ENCODE measurements at places on chromosomes 5 and 9. TPM values are rescaled to one million over a fixed set of nuclear protein-coding genes. Genes with fewer than 3 reads are reported as not detected.

The CDH6 gene
- total RNA-seq, result not detected

The TXNDC8 gene
- not detected for total RNA-seq

The HTR4 gene
- total RNA-seq, result not detected

The FAM78A gene
- 105 TPM for total RNA-seq

The SLIT3 gene
- total RNA-seq, result 0.04 TPM

The TMEM215 gene
- not detected for total RNA-seq

The PCDHGB7 gene
- 0.04 TPM for total RNA-seq

The MACIR gene
- total RNA-seq, result 10.5 TPM

The RORB gene
- total RNA-seq, result not detected

The FAM221B gene
- total RNA-seq, result not detected

Data from K562 (cell line).